ENCODE measurements at places on chromosomes 3 and 15.
A peak's percentile ranks its signal among the peaks of the same experiment; 100 is the strongest.

- H3K4me1 ChIP-seq = peaks cover 70% of the 10 kb centered on the region
- no peaks in the 10 kb centered on the region for H3K27me3 ChIP-seq
- DNase-seq = no peak
- no peak overlapping the region for H3K27ac ChIP-seq
- peaks cover 18% of the 10 kb centered on the region for H3K36me3 ChIP-seq
- H3K4me3 ChIP-seq = no peak overlapping the region
These were observed 111.2 kb upstream of the RPL32 start for GRCh38 chr3:12952343-12953200.

DNA sequence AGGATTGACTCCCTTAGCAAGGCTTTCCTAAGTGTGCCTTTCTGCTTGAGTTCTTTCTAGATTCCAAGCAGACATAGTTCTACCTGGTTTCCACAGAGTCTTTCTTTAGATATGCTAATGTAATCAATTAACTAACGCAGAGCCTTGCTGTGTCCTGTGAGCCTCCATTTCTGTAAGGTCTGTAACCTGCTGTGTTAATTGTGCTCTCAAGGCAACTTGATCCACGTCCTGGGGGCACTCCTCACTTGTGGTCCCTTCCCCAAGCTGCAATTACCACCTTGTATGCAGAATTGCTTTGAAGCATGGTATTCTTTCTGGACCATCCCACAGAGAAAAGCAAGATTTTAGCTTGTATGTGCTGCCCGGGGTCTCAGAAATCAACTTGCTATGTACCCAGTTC is 29.5 kb upstream of the THSD4 start:
- H3K27me3 ChIP-seq = peaks cover 41% of the 10 kb centered on the region
- no peak overlapping the region for H3K4me3 ChIP-seq
- H3K36me3 ChIP-seq = no peaks in the 10 kb centered on the region
- DNase-seq = no peak

GRCh38 chr3:112132975-112133448 is at the start of gene GCSAM:
GCSAM (minus strand) TSS chr3:112133248; CDS start chr3:112133120, 128 bp downstream.
- H3K27me3 ChIP-seq = no peaks in the 10 kb centered on the region
- peaks cover 6% of the 10 kb centered on the region for H3K36me3 ChIP-seq
- peak within 1 kb of the TSS; percentile 91 for H3K27ac ChIP-seq
- H3K4me1 ChIP-seq = peaks cover 23% of the 10 kb centered on the region
- peak within 1 kb of the TSS; percentile 86 for H3K4me3 ChIP-seq
- DNase-seq = peak; percentile 36

DNA sequence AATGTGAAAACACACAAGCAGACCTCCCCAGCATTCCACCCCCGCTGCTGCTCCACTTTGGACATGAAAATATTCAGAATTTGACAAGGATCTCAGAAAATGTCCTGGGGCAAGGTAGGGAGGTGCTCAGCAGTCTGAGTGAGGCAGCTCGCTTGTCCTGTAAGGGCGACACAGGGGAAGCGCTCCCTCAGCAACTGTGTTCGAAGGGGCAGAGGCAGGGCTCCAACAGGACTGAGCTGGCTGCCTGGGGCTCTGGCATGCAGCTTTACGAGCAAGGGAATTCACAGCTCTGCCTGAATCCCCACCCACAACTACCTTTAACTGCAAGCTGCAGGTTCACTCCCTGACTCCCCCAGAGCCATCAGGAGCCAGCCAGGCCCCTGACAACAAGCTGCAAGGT is 287.0 kb upstream of the LYSMD4 start:
- no peaks in the 10 kb centered on the region for H3K27me3 ChIP-seq
- H3K36me3 ChIP-seq = no peaks in the 10 kb centered on the region
- H3K4me3 ChIP-seq = no peak overlapping the region
- no peak for DNase-seq
- no peak overlapping the region for H3K27ac ChIP-seq
- H3K4me1 ChIP-seq = no peaks in the 10 kb centered on the region

Data from effector memory CD8-positive, alpha-beta T cell (primary cell).